ENCODE measurements at places on chromosomes 7 and 10.

- DNase-seq, result no peak
These were observed 93.7 kb downstream of the MYL10 start for GRCh38 chr7:101535351-101535751.

GRCh38 chr7:11754933-11755332, 77.1 kb downstream of the THSD7A start:
- no peak for DNase-seq

- DNase-seq, result no peak
These were observed 252.6 kb upstream of the INHBA start for GRCh38 chr7:41955451-41955850.

DNA sequence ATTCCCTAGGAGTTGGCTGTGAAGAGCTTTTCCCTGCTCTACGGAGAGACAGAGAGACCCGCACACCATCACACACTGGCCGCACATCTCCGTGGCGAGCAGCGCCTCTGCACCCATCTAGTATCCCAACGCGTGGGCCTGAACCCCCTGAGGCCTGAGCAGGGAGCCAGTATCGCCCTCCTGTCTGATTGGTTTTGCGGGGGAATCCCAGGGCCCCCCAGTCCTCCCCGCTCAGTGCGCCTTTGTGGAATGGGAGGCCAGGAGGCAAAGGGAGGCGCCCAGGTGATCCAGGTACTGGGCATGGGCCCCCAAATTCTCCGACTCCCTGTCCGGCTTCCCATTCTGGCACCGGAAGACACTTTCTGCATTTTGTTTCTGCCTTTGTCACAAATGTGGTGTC, 344.3 kb downstream of the GLRX3 start:
- DNase-seq, result no peak
